ENCODE measurements at places on chromosomes 7 and 10. TPM values are rescaled to one million over a fixed set of nuclear protein-coding genes. Genes with fewer than 3 reads are reported as not detected.

ALOX5 gene
- not detected for total RNA-seq

LRIT1 gene
- total RNA-seq, result not detected

PHKG1 gene
- 0.65 TPM for total RNA-seq

PARD3 gene
- total RNA-seq, result 45.8 TPM

CYP2E1 gene
- 0.16 TPM for total RNA-seq

ANKRD61 gene
- total RNA-seq, result not detected

RNF32 gene
- 0.25 TPM for total RNA-seq

WAPL gene
- 35.8 TPM for total RNA-seq

UNCX gene
- total RNA-seq, result not detected

TMEM184A gene
- total RNA-seq, result not detected

GGCT gene
- 30.6 TPM for total RNA-seq

RAPGEF5 gene
- 98.1 TPM for total RNA-seq

HHEX gene
- 66.4 TPM for total RNA-seq

MOGAT3 gene
- total RNA-seq, result not detected

AMPH gene
- 0.50 TPM for total RNA-seq

PYROXD2 gene
- 1.6 TPM for total RNA-seq
